ENCODE measurements at places on chromosomes 3 and 15.

DNA sequence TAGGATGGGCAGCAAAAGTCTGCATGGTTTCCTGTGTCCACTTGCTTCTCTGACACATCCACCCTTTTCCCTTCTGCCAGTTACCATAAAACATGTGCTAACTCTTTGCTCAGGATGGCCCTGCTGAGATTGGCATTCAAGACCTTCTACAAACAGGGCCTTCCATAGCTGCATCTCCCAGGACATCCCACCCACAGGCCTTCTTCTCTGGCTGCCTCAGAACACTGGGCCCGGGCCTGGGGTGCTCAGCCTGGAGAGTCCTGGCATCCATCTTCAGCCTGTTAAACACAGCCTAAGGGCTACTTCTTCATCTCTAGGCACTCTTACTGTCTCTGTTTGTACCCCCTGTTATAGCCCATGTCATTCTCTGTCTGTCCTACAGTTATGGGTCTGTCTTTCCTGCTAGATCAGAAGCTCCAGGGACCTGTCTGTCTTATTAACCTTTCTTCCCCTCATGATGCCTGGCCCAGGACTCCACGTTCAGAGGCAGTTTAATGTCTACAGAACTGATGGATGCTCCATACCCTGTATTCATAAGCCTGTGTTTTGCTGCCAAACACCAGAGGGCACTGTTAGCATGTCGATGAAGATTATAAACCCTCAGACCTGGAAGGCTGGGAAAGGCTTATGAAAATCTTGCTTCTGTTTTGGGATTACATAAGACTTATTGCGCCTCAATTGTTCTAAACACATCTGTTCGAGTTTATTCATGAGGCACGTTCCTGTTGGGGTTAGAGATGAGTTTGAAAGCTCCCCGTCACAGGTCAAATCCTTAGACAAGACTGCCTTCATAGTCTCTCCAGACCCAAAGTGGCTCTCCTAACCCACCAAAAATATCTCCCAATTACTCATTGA, 16.5 kb downstream of the SEMA3G start:
- DNase-seq, result no peak

- no peak for DNase-seq
Measured at GRCh38 chr3:114363554-114364202, 69.8 kb downstream of the TIGIT start.

DNA sequence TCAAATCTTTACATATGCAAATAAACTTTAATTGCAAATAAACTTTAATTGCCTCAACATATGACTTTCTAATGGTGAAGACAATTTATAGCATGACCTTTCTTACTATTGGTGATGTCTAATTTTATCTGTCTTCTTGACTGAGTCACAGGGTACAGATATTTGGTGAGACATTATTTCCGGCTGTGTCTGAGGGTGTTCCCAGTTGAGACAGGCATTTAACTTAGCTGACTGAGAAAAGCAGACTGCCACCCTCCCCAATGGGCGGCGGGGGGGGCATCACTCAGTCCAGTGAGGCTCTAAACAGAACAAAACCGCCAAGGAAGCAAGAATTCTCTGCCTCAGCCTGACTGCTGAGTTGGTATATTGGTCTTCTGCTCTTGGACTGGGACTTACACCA, 160.0 kb downstream of the TBL1XR1 start:
- DNase-seq, result no peak

GRCh38 chr3:2937055-2937454, 173.1 kb downstream of the IL5RA start:
- DNase-seq, result no peak

GRCh38 chr3:186807231-186807630, 949 bp upstream of the RFC4 start:
- DNase-seq, result no peak

DNA sequence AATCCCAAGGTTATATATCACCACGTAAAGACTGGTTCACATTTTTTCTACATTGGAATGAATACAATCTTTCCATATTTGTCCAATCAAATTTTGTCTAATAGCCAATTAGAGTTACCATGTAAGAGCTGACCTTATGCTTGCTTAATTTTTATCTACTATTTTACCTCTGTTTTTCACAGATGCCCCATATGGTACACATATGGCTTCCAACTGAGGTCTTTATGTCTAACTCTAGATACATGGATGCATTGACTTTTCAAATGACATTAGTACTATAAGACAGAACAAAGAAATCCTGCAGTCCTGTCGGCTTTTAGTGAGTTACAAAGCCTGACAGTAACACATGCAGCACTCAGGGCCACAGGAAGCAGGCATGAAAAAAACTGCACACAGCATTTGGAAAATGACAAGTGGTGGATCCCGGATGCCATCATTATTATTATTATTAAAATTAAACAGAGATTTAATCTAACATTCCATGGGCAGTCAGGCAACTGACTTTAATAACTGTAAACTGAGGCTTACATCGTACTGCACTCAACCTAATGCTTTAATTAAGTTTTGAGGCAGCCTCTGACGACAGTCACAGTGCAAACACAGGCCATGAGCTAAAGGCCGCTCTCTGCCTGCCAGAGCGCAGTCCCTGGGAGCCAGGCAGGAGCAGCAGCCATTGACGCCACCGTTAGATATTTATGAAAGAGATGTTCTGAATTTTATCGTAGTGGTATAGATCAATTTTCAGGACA, 113.9 kb upstream of the TMCO5A start:
- no peak for DNase-seq

- DNase-seq, result no peak
Measured at GRCh38 chr3:50341996-50342650, 1.5 kb upstream of the RASSF1 start.

GRCh38 chr3:60009931-60010478, 960.2 kb upstream of the CFAP20DC start:
- no peak for DNase-seq

GRCh38 chr3:56823984-56824703, 22.4 kb upstream of the ARHGEF3 start:
- DNase-seq, result no peak

DNA sequence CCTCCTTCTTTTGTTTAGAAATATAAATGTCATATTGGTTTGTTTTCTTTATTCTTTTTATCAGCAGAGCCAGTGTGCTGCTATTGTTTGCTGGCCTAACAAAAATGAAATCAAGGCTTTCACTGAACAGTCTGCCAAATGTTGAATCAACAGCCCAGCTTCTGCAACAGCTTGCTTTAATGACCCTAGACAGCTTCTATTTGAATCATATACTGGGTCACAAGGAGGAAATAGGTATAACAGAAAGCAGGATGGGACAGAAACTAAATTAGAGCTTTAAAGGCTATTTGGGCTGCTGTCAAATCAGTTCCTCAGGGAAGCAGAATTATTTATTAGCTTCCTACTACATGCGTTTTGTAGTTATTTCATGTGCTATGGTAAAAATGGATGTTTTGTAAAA, 12.1 kb upstream of the DNAJC13 start:
- no peak for DNase-seq

DNA sequence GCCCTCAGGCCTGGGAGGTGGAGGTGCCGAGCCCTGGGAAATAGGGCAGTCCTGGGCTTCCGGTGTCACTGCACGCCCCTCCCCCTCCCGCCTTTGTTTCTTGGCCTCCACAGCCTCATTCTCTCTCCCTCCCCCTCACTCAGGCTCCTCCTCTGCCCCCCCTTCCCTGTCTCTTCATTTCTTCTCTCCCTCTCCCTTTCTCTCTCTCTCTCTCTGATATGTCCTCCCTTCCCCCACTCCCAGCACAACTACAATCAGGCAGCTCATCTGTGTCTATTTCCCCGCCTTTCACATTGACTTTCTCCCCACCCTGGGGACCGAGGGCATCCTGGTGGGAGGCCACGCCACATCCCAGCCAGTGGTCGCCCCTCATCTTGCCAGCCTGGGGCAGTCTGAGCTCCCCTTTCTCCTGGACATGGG, 40.2 kb downstream of the IDH2 start:
- DNase-seq, result peak; percentile 90

DNA sequence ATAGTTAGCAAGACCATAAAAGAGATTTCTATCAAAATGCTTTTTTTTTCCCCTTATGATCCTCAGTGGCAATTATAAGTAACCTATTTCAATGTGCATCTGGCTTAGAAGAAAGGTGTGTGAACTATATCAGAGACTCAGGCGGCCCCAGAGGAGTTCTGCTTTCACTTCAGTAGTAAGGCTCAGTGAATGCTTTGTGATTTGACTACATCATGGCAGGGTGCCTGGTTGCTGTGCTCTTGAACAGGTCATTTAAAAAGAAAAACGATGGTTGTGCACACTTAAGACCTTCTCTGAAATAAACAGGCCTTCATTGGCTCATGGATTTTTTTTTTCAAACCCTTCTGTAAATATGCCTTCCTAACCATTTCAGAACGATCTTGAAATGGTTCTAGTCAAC, 400.4 kb upstream of the RARB start:
- no peak for DNase-seq

- no peak for DNase-seq
Measured at GRCh38 chr3:179330438-179330837, 7.6 kb downstream of the ZNF639 start.

DNA sequence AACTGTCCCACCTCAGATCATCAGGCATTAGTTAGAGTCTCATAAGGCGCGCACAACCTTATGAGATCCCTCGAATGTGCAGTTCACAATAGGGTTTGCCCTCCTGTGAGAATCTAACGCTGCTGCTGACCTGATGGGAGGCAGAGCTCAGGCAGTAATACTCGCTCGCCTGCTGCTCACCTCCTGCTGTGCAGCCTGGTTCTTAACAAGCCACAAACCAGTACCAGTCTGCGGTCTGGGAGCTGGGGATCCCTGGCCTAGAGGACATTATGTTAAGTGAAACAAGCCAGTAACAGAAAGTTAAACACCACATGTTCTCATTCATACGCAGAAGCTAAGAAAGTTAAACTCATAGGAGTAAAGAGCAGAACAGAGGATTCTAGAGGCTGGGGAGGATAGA, 47.0 kb downstream of the MAP3K13 start:
- DNase-seq, result no peak

DNA sequence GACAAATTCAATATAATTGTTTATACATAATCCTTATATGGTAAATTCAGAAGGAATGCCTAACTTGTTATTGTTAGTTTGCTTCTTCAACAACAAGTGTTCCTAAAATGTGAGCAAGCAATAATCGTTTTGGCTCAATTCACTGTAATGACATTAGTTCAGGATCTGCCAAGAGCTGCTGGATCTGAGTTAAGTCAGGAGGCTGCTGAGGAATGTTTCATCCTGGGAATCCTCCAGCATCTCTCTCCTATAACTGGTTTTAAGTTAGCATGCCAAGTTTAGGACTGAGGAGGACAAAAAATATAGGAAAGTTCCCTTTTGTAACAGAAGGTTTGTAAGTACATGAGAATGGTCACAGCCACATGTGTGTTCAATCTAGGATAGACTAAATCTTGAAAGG, 4.9 kb upstream of the GTF2A2 start:
- no peak for DNase-seq

DNA sequence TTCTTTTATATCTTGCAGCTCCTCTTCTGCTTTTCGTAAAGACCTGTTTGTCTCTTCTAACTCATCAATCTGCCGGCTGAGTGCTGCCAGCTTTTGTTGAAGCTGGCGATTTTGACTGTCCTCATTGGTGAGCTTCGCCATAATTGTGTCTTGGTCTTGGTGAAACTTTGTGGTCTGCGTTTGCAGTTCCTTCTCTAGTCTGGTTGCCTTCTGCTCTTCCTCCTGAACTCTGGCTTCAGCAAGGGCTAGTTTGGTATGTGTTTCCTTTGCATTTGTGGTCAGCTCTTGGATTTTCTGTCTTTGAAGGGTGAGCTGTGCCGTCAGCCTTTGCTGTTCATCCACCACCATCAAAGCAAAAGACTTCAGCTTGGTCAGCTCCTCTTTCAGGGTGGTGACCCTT, 32.9 kb downstream of the CMSS1 start:
- no peak for DNase-seq

DNA sequence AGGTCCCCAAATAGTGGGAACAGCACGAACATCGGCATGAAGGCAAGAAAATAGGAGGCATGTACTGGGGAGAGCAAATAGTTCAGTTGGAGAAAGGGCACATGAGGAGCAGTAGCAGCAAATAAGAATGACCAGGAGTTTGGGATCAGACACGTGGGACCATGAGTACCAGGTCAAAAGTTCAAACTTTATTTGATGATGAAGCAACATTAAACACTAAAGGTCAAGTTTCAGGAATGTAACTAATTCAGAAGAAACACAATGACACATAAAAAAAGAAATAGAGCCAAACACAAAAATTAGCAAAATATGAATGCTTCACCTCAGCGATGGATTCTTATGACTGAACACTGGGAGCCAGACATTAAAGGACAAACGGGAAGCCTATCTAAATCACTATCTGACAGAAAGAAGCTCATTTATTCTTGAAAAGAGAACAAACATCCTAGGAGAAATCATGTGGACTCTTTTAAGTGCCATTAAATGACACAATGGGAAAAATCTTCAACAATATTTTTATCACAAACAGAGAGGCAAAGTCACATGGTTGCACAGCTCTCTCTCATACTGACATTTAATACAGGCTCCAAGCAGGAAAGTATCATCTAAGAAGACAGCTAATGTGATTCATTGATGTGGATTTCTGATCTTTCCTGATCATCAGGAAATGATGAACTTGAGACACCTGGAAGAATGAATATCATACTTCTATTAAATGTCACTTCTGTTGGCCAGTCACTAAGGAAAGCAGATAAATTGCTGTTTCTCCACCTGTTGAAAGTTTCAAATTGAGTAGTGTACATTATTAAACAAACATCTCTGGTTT, 216.9 kb upstream of the THBS1 start:
- no peak for DNase-seq

DNA sequence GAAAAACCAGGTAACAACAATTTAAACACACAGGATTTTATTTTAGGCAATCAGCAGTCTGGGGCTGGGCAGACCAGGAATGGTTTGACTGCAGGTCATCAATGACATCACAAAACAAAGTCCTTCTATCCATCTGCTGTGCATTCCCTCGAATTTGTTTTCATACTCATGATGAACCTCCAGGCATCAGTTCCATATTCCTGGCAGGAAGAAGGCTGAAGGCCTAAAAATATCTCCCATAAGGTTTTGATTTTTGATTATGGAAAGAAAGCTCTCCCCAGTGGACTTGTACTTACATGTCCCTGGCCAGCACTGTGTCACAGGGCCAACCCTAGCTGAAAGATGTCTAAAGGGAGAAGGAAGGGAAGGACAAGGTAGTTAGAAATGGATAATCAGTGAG, 107.4 kb downstream of the PEAK1 start:
- no peak for DNase-seq

DNA sequence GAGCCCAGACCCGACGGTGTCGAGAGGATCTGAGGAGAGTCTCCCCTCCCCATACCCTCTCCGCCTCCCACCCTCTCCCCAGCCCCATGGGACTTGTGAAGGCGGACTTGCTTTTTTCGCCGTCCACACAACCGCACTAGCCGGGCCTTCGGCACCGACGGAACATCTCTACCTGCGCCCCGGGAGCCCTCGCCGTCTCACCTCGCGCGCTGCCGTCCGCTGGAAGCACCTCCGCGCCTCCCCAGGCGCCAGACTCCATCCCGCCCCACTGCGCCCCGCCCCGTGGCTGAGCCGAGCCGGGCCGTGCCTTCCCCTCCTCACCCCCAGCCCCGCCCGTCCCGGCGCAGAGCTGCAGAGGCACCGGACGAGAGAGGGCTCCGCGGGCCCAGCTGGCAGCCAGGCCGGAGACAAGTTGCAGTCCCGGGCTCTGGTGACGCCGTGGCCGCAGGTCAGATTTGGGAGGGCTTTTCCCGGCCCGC, at the start of the genes DUOX1 and DUOXA1:
Gene DUOX1 (plus strand): TSS at position 344 of the 479 bp plus-strand sequence. CDS start 1,973 bp downstream, outside the sequence.
Gene DUOXA1 (minus strand): TSS at position 229 of the 479 bp plus-strand sequence. CDS start 6,865 bp downstream, outside the sequence.
- no peak for DNase-seq

GRCh38 chr3:118171236-118171852, 863.3 kb downstream of the IGSF11 start:
- no peak for DNase-seq

Measured in NCI-H510A (cell line).